ENCODE measurements at places on chromosomes 12 and 14. TPM values are rescaled to one million over a fixed set of nuclear protein-coding genes. Genes with fewer than 3 reads are reported as not detected.
A peak's percentile ranks its signal among the peaks of the same experiment; 100 is the strongest.

GRCh38 chr12:12683725-12684124 lies 12.3 kb downstream of the GPR19 start:
- DNase-seq, result no peak

- DNase-seq, result no peak
Observed at GRCh38 chr14:99150236-99150635, 121.8 kb downstream of the BCL11B start.

DNA sequence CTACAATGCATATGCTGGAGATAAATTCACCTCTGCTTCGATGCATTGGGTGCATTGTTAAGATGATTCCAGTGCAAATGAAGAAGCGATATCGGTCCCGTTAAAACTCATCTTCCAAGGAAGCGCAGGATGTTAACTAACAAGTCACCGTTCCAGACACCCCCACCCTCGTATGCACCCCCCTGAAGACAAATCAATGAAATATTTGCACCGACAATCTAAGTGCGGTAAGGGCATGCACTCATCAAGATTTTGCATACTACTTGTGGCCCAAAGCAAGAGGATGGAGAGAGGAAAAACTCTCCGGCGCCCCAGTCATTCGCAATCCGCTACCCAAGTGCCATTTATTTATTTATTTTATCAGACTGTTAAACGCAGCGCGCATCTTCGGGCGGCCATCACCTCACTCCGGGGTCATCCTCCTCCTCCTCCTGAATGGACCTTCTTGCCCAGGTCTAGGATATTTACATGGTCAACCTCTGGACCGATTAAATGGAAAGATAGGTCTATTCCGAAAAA lies 1.2 kb downstream of the NOVA1 start:
- DNase-seq, result no peak

DNA sequence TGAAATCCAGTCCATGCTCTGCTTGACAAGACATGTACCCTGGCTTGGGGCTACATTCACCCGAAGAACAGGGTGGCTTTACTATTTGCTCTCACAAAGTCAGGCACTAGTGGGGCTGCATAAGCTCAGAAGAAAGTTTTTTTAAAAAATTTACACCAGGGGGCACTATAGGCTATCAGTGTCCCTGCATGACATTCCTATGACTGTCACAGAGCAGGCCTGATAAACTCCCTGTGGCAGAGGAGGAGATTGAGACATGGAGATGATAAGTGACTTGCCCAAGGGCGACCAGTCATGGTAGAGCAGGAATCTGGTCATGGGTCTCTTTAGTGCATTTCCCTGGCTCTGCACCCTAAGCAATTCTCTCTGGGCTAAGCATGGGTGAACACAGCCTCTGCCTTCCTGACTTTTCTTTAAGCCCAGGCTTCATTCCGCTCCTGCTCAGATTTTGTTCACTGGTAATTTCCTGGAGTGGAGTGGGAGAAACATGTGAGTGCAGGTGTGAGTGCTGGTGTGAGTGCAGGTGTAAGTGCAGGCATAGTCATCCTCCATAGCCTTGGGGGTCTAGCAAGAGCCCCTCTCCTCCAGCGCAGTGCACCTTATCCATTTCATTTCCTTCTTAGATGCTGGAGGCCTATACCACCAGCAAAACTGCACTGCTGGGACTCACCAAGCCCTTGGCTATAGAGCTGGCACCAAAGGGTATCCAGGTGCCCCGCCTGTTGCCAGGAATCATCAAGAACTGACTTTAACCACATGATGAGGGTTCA lies 91.6 kb downstream of the DHRS2 start:
- DNase-seq, result no peak

GRCh38 chr12:118237052-118237665 lies 101.2 kb downstream of the PEBP1 start:
- no peak for DNase-seq

GRCh38 chr14:67515386-67516079 lies 17.6 kb upstream of the PLEKHH1 start:
- DNase-seq, result no peak

GRCh38 chr14:61332658-61333029 lies 11.3 kb downstream of the PRKCH start:
- no peak for DNase-seq

GPRC5A gene
- 0.30 TPM for total RNA-seq

- DNase-seq, result no peak
Observed at GRCh38 chr14:79861111-79861510, 350.2 kb downstream of the DIO2 start.

DNA sequence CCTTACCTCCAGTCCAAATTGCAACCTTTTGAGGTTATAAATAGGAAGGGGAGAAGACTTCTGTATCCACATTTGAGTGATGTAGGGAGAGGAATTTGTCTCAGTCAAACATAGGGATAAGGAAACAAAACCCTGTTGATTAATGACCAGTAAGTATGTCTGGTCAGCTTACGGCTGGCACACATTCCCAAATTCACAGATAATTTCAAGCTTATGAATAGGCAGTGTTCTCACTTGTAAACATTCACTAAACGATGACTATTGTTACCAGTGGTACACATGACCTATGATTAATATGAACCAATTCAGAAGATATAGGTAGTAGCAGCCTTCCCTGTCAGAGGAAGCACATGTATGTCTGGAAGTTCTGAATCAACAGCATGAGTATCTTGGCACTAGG lies 33.0 kb upstream of the SLC5A8 start:
- DNase-seq, result no peak

ACOT6 gene
- not detected for total RNA-seq

TPPP2 gene
- total RNA-seq, result not detected

DNA sequence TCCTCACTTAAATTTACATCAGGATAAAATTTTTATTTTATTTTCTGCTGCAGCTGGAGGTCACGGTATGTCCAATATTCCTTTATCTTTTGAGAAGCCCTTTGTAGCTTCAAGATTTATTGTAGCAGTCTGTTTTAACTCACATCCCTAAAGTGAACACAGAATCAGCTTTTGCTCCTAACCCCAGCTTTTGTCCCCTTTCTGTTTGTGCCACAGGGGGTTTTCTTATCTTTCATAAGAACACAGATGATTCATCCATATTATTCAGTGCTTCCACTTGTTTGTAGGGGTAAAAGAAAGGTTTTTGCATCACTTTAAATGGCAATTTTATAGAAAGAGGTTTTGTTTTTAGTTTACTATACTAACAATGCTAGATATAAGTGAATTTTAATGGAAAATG lies 21.8 kb upstream of the PIK3C2G start:
- DNase-seq, result no peak

- DNase-seq, result no peak
Observed at GRCh38 chr14:38964630-38965029, 138.4 kb downstream of the SEC23A start.

- no peak for DNase-seq
Observed at GRCh38 chr12:110498984-110499706, 2.8 kb downstream of the VPS29 start.

ASCL1 gene
- not detected for total RNA-seq

EIF4B gene
- total RNA-seq, result 637 TPM

GRCh38 chr12:52759218-52759617 lies 17.9 kb downstream of the KRT76 start:
- DNase-seq, result no peak

CLEC9A gene
- not detected for total RNA-seq

DNA sequence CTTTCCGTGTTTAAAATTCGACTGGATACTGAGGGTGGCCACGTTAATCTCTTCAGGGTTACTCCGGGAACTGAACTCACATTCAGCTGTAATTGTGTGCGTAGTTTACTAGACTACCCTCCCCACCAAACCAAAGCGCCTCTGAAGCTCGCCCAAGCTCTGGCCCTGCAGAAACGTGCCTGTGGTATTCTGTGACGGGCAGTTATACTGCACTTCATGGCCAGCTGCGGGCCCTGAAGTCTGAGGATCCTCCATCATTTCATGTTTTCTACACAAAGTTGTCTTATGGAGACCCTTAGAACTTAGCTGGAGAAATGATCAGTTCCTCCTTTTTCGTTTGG lies 688 bp downstream of the ZNF26 start:
- DNase-seq, result no peak

DNA sequence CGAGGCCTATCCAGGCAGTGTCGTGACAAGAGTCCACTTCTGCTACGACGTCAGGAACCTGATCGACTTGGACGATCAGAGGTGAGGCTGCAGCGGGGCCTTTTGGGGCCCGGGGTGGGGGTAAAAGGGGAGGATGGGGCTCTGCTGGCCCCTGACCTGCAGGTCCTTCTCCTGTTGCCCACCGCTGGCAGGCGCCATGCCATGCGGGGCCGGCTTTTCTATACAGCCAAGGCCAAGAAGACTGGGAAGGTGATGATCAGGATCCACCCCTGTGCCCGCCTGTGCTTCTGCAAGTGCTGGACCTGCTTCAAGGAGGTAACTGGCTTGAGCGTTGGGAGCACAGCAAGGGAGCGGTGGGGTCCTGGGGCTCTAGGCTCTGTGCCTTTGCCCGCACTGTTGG lies 31.6 kb downstream of the NGB start:
- DNase-seq, result no peak

GRCh38 chr14:54722791-54723432 lies 156.0 kb downstream of the SAMD4A start:
- no peak for DNase-seq

GRCh38 chr12:120468325-120468820 lies 1.2 kb downstream of the SRSF9 start:
- DNase-seq, result peak; percentile 29

- DNase-seq, result no peak
Observed at GRCh38 chr14:104579507-104579906, at the start of gene C14orf180. Gene C14orf180 (plus strand): TSS chr14:104579764. CDS start chr14:104586431, 6,667 bp downstream.

ANKRD33 gene
- not detected for total RNA-seq

DNA sequence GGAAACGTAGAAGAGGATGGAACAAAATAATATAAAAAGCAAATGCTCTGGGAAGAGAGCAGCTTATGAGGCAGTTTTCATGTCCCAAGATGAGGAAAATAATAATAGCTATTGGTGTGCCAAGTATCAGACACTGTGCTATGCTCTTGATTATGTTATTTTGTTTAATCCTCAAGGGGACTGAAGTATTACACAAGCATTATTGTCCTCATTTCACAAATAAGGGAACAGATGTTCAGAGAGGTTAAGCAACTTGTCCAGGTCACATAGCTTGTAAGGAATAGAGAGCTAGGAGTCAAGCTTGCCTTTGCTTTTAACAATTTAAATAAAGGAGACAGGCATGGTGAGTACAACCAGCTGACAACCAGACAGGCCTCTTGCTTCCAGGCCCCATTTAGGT lies 26.9 kb upstream of the LTBP2 start:
- no peak for DNase-seq

ZNF26 gene
- 22.3 TPM for total RNA-seq

- no peak for DNase-seq
Observed at GRCh38 chr14:54649056-54649455, 82.1 kb downstream of the SAMD4A start.

DNA sequence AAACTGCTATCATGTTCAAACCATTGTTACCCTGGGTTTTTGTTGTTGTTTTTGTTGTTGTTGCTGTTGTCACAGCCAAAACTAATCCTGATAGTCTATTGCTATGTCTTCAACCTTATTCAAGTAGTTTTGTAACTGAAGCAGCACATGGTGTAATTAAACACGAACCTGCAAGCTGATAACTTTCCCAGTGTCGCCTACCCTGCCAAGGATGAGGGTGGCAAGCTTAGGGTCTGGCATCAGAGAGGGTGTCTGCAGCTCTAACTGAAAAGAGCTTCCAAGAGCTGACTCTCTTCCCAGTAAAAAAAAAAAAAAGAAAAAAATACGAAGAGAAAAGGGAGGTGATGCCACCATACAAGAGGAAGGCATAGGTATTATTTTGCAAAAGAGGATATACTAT lies 86.3 kb upstream of the BCL2L14 start:
- no peak for DNase-seq

GRCh38 chr12:107917912-107918800 lies 143.7 kb downstream of the ASCL4 start:
- DNase-seq, result no peak

- DNase-seq, result no peak
Observed at GRCh38 chr12:1830981-1831963, 10.9 kb downstream of the LRTM2 start.

OR6C2 gene
- total RNA-seq, result not detected

TRHDE gene
- total RNA-seq, result not detected

FOXN4 gene
- not detected for total RNA-seq

DNA sequence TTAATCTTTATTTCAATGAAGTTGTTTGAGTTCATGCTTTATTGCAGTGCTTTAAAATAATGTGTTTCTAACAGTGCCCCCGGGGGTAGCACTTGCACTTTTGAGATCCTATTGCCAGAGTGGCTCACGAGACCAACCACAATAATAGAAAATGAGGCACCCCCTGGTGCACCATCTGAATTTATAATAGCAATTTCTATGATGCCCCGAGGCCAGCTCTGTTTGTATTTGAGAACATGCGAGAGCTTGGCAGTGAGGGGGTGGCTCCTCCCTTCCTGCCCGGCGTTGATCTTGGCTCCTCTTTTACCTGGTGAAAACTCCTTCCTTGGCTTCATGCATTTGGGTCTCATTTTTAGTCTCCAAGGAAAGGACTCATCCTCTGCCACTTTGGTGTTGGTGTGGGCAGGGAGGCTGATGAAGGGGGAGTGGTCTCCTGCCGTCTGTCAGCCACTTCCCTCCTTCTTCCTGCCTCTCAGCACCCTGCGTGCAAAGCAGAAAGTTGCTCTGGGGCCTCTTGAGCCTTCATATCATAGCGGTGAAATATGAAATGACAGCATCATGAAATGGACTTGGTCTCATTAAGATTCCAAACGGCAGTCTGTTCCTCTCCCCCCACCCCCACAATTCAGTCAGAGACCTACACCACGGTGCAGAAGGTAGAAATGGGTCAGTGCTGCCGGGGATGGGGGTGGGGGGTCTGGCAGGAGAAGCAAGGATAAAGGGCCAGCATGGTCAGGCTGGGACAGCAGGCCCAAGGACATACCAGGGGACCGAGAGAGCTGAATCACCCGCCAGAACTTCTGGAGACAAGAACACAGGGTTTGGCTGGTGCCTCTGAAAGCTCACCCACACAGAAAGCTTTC lies 17.7 kb upstream of the NRXN3 start:
- DNase-seq, result no peak

- DNase-seq, result no peak
Observed at GRCh38 chr14:69344171-69344570, 53.9 kb downstream of the ERH start.

DNA sequence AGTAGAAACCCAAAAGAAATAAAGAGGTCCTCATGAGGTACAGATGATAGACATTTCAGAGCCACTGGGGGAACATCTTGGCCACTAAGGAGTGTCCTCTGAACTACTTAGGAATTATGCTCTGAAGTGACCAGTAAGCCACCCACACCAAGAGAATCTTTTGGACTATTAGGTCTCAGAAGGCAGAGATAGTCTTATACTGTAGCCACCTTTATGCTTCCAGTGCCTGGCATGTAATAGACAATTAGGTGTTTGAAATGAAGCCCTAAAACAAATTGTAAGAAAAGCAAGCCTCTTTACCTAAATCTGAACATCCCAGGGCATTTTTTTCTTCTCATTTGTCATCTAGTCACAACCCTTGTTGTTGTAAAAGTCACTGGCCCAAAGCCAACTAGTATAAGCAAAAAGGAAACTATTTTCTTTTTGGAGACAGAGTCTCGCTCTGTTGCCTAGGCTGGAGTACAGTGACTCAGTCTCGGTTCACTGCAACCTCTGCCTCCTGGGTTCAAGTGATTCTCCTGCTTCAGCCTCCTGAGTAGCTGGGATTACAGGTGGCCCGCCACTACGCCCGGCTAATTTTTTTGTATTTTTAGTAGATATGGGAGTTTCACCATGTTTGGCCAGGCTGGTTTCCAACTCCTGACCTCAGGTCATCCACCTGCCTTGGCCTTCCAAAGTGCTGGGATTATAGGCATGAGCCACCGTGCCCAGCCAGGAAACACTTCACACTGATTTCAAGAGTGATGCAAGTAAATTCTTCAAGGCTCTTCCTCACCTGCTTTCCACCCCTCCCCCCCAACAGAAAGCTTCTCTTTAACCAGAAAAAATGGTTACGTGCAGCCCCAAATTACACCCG lies 11.1 kb downstream of the PLEKHA5 start:
- DNase-seq, result no peak

SLC6A13 gene
- total RNA-seq, result not detected

SLC2A13 gene
- 5.0 TPM for total RNA-seq
